CD4-positive, alpha-beta T cell treated with Interleukin-17A for 1 hour (primary cell): ENCODE measurements at places on chromosomes 1 and 21.

GRCh38 chr1:224432672-224433040 is 1.9 kb downstream of the WDR26 start:
- peak; percentile 37 for DNase-seq

DNA sequence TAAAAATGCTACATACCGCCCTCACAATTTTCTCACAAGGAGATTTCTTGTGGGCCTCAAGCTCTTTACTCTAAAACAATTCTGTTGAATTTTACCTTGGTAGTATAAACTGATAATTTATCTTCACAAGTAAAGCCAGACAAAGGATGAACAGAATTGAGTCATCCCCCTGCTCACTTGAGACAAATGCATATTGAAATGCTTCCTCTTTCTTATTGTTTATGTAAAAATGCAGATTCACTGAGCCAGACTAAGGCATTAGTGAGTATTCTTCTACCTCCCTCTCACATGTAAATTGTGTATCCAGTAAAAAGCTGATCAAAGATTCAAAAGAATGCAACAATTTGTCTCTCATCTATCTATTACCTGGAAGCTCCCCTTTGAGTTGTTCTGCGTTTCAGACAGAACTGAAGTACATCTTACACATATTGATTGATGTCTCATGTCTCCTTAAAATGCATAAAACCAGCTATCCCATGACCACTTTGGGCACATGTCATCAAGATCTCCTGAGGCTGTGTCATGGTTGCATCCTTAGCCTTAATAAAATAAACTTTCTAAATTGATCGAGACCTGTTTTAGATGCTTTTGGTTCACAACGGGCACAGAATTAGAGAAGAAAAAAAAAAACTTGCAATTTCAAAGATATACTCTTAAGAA is 743.1 kb upstream of the B3GALT2 start:
- no peak for DNase-seq

DNA sequence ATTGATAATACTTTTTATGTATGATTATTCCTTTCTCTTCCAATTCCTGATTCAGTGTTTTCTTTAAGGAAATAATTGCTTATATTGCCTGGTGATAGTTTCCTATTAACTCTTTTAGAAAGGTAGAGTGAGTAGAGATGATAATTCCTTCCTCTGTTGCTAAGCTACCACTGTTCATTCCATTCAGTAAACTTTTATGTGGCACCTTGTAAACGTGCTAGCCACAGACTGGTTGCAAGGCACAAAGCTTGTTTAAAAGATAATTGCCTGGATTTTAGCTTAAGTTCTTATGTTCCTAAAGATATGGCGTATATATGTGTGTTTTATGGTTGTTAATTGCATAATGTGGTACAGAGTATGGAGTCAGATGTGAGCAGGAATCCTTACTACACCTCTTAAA is 3.2 kb downstream of the ZFYVE9 start:
- DNase-seq: no peak

DNA sequence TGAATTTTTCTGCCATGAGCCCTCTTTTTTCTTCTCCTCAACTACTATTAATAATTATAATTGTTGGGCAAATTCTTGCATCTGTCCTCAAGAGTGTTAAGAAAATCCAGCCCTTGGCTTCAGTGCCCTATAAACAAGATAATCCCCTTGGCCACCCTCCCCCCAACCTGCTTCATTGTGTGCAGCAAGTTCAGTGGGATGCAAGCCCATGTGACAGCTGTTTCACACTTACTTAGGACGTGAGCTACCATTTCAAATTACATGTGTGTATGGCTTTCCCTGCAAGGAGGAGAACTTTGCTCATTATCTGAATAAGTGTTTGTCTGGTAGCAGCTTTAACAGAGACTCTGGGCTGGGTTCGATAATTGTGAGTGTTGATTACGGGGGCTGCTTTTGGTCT is 276.2 kb downstream of the CACNA1E start:
- no peak for DNase-seq
